ENCODE measurements at places on chromosomes 3 and 15.
A peak's percentile ranks its signal among the peaks of the same experiment; 100 is the strongest.

DNA sequence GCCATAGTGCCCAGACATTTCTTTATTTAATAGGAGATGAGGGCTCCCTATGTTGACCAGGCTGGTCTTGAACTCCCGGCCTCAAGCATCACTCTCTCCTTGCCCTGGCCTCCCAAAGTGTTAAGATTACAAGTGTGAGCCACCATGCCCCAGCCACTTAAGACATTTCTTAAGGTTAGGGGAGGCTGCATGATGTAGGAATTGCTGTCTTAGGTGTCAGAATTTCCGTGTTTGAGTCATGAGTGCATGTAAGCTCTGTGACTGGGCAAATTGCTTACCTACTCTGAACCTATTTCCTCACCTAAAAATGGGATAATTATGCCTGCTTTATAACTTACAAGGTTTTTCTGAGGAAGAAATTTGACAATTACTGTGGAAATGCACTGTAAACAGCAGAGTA lies 34.2 kb upstream of the SIAH2 start:
- no peak for DNase-seq

GRCh38 chr15:71572452-71573053 lies 237.8 kb upstream of the NR2E3 start:
- no peak for DNase-seq

DNA sequence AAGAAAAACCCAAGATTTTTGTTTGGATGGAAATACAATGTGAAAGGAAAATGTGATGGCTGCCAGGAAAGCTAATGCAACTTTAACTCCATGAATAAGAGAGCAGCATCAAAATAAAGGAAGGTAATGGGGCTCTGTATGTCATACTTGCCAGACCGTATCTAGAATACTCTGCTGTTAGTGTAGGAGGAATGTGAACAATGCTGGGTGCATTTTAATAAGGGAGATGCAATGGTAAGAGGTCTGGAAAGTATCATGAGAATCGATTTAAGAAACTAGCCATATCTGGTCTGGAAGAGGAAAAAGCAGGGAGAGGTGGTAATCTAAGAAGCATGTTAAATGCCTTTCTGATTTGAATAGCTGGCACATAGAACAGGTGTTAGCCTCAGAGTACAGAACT lies 239.6 kb downstream of the GBE1 start:
- no peak for DNase-seq

- peak; percentile 79 for DNase-seq
These were observed 10.8 kb downstream of the PRICKLE2 start for GRCh38 chr3:64214381-64215018.

DNA sequence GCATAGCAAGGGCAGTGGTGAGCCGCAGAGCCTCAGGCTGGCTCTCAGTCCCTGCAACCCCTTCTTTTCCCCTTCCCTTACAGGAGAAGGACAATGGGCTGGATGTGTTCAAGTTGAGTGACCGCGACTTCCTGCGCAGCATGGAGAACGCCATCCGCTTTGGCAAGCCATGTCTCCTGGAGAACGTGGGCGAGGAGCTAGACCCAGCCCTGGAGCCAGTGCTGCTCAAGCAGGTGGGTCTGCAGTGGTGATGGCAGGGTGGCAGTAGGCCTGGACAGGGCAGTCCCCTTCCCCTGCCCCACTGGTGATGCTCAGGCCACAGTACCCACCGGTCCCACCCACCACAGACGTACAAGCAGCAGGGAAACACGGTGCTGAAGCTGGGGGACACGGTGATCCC lies 53.8 kb downstream of the SEMA3G start:
- no peak for DNase-seq

DNA sequence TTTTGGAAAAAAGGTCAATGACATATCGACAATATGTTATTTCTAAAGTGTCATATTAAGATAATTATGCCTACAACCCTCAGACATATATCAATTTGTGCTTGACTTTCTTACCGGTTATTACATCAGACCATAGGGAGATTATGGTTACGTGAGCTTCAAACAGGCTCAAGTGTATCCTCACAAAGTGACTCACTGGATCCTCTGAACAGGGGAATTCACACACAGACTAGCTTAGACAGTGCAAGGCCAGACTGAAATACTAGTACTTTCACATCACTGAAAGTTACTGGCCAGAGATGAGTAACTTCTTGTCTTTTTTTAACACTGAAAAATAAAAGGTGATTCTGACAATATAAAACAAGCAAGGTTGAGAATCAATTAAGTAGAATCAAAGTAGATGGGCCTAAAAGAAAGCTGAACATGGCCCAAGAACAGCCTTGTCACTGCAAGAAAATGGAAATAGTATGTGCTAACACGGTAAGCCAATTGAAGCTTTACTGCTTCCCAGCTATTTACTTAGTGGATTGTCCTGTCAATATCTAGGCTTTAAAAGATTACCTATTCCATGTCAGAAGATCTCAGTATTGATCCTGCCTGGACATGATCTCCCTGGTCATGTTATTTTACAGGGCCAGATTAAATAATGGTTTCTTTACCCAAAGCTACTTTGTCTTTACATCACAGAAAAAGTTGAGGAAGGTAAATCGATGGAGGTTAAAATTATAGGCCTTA lies 848.6 kb downstream of the ROBO1 start:
- DNase-seq: no peak

DNA sequence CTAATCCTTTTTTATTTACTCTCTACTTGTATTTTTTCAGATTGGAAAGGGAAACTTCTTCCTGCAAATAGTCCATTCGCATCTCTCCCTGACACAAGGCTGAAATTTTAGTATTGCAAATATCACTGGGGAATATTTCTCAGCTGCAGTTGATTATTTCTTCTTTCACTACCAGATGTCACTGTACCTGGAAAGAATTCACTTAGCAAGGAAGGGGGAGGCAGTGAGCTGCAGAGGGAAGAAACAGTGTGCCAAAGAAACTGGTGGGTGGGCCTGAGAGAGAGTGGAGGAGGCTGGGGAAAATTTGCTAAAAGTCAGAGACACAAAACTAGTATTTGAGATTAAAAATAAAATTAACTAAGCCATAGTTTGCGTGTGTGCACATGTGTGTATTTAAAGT lies 142.3 kb upstream of the STT3B start:
- DNase-seq: no peak
